ENCODE measurements at places on chromosomes 12 and 14.
A peak's percentile ranks its signal among the peaks of the same experiment; 100 is the strongest.

- DNase-seq = no peak
Observed at GRCh38 chr12:34209259-34209835, 187.1 kb downstream of the ALG10 start.

DNA sequence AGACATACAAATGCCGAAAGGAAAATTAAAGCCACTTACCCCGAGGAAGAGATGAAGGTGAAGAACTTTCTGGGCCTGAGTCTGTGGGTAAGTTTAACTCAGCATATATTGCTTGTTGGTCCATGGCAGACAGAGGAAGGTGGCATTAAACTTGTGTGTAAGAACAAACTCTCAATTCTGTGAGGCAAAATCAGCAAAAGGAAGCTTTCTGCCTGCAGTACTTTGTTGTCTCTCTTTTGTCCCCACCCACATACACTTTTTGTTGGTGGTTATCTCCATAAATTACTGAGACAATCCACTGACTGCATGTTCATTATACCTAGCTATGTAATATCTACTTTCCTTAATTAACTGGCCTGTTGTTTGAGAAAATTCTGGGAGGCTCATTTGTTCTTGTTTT is at the start of gene KLRB1:
Gene KLRB1, minus strand, starts transcription at position 201 of the 400 bp plus-strand sequence. Its CDS starts 77 bp downstream, at position 124.
- no peak for DNase-seq

DNA sequence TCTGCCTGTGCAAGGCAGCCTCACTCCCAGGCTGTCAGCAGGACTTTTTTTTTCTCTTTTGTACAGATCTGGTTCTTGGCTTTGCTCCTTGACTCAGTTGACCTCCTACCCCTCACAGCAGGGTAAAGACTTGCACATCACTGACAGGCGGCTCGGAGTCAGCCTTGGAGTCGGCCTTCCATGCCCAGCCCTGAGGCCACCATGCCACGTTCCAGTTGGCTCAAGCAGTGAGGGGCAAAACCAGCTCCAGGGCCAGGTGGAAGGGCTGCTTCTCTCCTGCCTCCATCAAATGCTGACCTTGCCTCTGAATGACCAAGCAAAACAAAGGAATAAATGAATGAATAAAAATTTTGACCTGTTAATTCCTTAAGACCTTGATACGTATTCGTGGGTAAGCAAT is 27.6 kb downstream of the JAG2 start:
- DNase-seq = no peak

DNA sequence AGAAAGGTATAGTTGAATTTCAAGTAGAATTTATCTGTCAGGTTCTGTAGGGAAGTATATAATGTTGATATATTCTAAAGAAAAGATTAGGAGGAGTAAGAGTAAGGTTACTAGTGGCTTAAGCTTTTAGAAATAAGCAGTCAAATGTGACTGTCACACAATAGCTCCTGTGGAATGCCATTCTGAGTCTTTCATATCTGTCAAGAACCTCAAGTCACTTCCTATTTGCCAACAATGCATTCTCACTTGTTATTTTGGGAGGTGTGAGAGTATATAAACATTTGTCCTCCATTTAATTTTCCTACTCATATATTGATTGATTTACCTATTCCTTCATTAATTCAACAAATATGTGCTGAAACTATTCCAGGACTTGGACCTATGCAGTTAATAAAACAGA is 11.7 kb downstream of the CLEC9A start:
- DNase-seq = no peak

DNA sequence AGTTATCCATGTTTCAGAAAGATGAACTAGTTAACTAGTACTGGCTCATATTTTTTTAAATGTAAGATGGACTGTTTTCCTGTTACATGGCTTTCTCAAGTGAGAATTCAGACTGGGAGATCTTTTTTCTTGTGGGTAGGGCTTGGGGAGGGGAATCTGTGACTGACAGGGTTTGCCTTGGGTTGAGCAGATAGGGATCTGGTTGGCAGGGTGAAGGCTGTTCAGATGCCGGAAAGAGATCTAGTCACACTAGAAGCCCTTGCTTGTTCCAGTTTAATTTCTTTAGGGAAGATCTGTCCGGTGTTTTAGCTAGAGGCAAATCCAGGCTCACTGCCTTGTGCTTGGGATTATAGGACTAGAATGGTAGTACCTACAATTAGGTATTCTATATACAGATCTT is 63.2 kb downstream of the FBXO33 start:
- no peak for DNase-seq

GRCh38 chr12:98244136-98244535 is 271.3 kb upstream of the TMPO start:
- DNase-seq = no peak

DNA sequence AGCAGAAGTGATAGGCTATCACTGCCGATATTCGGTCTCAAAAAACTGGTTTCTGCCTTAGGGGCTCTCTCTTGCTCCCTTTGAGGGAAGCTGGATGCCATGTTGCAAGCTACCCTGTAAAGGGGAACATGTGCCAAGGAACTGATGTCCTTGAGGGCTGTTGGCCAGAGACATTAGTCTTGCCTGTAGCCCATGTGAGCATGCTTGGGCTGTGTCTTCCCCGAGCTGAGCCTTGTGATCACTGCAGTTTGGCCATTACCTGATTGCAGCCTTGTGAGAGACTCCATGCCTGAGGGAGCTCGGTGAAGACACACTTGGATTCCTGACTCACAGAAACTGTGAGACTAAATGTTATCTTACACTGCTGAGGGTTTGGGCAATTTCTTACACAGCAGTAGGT is 18.8 kb downstream of the RTRAF start:
- DNase-seq = no peak

- no peak for DNase-seq
Observed at GRCh38 chr12:115451151-115451779, 767.3 kb upstream of the TBX3 start.

DNA sequence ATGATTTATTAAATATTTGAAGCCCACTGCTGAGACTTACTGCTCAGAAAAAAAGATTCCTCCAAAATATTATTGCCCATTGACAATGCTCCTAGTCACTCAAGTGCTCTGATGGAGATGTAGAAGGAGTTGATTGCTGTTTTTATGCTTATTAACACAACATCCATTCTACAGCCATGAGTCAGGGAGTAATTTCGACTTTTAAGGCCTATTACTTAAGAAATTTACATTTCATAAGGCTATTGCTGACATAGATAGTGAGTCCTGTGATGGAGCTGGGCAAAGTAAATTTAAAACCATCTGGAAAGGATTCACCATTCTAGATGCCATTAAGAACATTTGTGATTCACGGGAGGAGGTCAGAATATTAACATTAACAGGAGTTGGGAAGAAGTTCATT is 5.2 kb downstream of the KCNJ8 start:
- no peak for DNase-seq

DNA sequence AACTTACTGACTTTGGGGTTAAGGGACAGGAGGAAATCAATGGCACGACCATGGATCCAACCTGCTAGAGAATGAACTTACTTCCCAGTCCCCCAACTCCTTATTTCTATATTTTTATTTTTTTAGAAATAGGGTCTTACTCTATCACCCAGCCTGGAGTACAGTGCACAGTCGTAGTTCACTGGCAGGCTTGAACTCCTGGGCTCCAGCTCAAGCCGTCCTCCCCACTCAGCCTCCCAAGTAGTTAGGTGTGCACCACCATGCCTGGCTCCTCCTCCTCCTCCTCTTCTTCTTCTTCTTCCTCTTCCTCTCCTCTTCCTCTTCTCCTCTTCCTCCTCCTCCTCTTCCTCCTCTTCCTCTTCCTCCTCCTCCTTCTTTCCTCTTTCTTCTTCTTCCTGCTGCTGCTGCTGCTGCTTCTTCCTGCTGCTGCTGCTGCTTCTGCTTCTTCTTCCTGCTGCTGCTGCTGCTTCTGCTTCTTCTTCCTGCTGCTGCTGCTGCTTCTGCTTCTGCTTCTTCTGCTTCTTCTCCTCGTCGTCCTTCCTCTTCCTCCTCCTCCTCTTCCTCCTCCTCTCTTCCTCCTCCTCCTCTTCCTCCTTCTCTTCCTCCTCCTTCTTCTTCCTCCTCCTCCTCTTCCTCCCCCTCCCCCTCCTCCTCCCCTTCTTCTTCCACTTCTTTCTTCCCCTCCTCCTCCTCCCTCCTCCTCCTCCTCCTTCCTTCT is 390.1 kb upstream of the RGS6 start:
- no peak for DNase-seq

DNA sequence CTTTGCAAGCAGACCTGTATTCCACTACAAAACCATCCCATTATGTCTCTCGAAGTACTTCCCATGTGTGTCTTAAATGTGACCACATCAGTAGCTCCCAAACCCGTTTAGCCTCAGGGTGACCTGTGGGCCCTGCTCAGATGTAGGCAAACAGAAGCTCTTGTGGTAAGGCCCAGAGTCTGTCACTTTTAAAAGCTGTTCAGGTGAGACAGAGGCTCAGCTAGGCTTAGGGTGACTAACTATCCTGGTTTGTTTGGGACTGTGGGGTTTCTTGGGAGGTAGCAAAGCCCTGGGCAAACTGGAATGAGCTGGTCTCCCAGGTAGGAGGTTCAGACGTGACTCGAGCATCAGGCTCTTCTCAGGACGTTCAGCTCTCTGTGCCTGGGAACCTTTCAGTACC is 64.5 kb upstream of the VASH1 start:
- no peak for DNase-seq

DNA sequence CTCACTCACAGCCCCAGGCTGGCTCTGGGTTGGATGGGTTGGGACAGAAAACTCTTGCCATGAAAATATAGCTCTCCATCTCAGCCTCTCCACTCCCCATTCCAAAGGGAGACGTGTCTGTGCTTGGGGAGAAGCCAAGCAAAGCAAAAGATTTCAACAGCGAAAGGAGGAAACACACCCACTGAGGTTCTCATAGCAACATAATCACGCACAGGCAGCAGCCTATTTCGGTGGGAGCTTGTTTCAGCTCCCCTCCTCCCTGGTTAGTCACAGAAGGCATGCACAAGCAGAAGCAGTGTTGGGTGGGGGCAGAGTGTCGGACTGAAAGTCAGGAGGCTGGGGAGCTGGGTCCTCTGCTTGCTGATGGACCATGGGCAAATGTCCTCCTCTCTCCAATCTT is 1.9 kb upstream of the PRMT8 start:
- DNase-seq = no peak

- DNase-seq = no peak
Observed at GRCh38 chr12:91271185-91271584, 88.6 kb upstream of the DCN start.

- DNase-seq = no peak
Observed at GRCh38 chr12:53733051-53733806, 6.0 kb upstream of the CALCOCO1 start.

GRCh38 chr12:46219877-46220655 is 48.8 kb downstream of the SLC38A1 start:
- no peak for DNase-seq

GRCh38 chr14:68800390-68800789 is 7.5 kb upstream of the ZFP36L1 start:
- no peak for DNase-seq

- no peak for DNase-seq
Observed at GRCh38 chr14:67846029-67846610, 26.5 kb downstream of the RAD51B start.

DNA sequence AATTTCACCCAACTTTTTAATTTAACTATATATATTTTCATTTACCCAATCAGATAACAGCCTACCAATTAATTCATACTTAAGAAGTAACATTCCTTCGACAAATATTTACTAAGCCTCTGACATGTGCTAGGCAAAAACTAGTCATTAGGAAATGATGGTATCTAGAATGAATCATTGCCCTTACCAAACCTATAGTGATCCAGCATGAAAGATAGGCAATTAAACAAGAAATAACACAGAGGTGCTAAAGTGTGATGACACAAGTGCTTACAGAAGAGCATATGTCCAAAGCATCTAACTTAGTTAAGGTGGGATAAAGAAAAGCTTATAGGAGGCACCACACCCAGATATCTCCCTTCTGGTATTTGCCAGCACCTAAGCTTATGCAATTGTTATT is 166.5 kb upstream of the RASSF8 start:
- no peak for DNase-seq

DNA sequence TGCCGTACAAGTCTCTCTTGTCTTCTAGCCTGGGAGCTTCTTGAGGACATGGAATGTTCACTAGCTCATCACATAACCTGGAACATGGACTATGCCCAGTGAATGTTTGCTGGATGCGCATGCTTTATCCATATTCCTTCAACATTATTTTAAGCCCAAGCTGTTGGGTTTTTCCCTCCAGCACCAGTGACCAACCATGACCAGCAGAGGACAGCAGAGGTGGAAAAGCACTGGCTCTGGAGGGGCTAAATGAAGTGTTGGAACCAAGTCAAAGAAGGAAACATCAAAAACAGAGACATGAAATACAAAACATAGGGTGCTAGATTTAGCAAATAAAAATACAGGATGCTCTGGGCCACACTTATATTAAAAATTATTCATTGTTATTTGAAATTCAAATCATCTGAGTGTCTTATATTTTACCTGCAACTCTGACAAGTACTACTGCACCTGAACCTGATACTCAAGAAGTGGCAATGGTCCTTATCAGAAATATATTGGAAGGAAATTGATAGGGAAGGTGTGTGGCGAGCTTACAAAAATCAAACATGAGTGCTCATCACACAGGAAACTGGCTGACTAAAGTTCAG is 23.1 kb upstream of the HELB start:
- no peak for DNase-seq

- DNase-seq = peak; percentile 70
Observed at GRCh38 chr12:38138225-38139221, 178.1 kb upstream of the ALG10B start.

DNA sequence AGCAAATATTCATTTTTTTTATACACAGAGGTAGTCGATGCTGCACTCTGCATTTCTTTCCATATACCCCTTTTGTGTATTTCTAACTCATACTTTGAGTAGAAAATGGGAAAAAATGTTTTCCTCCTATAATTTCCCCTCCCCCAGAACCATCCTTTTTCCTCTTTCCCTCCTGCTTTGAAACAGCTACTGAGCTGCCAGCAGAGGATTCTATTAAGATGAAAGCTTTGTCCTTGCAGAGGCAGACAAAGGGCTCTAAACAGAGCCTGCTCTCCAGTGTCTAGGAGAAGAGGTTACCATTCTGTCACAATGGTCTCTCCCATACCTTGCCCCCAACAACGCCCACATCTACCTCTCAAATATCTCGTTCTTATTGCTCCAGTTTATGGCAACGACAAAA is 74.6 kb upstream of the OSBPL8 start:
- peak; percentile 38 for DNase-seq

GRCh38 chr14:103033681-103034096 is 23.7 kb downstream of the CDC42BPB start:
- DNase-seq = no peak

GRCh38 chr14:105464501-105464900 is 10.1 kb upstream of the CRIP2 start:
- DNase-seq = no peak

DNA sequence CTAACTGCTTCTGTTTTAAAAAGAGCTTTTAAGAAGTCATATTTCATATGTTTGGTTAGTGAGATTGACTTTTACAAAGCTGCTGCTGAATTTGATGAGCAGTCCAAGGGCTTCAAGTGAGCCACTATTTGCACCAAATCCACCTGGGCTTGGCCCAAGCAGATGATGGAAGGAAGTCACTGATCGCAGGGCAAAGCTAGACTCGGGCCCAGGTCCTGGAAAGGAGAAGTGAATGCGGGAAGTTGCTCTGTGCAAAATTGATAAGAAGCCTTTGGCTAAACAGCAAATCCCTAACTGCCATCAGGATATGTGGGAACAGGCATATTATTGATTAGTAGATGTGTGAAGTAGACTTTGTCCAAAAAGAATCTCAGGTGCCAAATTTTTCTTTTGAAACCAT is 30.5 kb downstream of the PLXNC1 start:
- no peak for DNase-seq

GRCh38 chr12:97203408-97203807 is 259.2 kb upstream of the RMST start:
- no peak for DNase-seq

- DNase-seq = no peak
Observed at GRCh38 chr12:10661338-10661737, 12.5 kb downstream of the STYK1 start.

Measured in NT2/D1 (cell line).